ENCODE measurements at places on chromosomes 4 and X. TPM values are rescaled to one million over a fixed set of nuclear protein-coding genes. Genes with fewer than 3 reads are reported as not detected.

DNA sequence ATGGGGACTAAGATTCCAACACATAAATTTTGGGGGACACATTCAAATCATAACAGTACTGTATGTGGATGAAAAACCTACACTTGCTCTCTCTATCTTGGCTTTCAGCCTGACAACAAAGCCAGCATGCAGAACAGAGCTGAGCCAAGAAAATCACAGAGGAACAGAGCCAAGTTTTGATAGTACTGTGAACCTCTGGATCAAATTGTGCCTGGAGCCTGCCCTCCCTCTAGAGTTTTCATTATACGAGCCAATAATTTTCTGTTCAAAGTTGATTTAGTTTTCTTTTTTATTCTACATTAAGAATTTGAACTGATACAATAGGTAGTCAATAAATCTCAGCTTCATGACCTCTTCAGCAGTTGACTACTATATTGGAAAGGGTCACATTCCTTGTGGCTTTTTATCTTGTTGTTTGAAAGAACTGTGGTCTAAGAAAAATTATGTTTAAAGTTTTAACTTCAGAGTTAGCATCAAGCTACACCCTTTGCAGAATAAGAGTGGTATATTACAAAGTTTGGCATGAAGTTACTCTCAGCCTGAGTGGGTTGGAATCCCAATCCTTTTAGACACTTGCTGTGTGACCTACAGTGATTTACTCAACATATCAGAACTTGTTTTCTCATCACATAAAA is 31.1 kb downstream of the GRID2 start:
- no peak for DNase-seq

- no peak for DNase-seq
Measured at GRCh38 chrX:16205840-16206239, 38.6 kb downstream of the MAGEB17 start.

GRCh38 chr4:166432842-166433241 is 559.8 kb downstream of the TLL1 start:
- no peak for DNase-seq

DNA sequence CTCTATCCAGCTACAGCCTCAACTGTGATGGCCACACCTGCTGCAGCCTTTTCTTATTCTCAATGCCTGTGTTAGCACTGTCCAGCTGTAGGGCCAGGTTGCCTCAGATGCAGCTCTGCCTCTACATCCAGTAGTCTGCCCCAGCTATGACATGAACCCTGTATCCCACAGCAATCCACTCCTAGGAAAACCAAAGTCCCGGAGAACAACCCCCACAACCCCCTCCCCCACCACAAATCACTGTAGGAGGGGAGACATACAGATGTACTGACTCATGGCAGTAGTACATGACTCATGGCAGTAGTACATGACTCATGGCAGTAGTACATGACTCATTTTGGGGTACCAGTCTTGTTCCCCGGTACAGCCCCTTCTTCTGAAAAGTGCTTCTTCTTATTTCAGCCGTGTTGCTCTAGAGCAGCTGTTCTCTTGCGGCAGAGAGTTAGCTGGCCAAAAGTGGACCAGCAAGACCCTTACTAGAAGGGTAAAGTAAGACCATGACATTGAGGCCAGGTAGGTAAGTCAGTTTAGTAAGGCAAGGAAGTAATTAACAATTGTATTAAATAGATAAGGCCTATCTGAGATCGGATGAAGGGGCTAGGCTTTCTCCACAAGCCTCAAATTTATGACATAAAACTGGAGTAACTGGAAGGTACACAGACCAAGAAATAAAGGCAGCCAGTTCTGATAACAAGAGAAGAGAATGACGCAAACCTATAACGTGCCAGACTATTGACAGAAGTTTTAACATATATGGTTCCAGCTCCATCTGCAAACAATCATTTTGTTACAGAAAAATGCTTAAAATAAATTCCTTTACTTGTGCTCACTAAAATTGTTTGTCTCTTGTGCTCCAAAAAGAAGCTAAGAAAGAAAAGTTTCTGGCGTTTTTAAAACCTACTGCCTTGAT is 221.4 kb downstream of the TACR3 start:
- DNase-seq: no peak

DNA sequence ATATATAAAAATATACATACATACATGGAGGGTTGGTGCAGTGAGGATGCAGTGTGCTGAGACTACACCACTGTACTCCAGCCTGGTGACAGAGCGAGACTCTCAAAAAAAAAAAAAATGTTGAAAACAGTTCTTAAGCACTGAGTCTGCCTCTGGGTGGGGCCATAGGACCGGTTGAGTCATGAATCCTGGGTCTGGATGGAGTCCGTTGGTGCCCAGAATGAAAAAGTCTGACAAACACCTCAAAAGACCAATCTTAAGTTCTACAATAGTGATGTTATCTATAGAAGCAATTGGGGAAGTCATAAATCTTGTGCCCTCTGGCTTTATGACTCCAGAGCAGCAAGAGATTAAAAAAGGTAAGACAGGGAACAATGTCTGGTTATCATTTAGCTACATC is 70.4 kb downstream of the FGFBP1 start:
- DNase-seq: no peak

DNA sequence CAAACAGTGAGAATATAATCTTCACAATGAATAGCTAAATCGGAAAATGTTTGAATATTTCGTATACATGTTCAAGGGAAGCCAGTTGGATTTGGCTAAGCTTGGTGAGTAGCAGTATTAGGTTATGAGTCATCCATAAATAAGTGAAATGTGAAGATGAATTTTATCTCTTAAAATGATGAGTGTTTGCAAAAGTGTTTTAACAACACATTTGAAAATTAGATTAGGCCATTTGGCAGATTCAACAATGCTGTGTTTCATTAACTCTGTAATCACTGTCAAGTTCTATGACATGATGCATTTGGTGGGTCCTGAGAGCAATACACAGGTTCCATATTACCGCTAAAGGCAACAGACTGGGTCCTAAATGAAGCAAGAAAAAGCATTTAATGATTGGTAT is 301.9 kb upstream of the PRPS2 start:
- DNase-seq: no peak

DNA sequence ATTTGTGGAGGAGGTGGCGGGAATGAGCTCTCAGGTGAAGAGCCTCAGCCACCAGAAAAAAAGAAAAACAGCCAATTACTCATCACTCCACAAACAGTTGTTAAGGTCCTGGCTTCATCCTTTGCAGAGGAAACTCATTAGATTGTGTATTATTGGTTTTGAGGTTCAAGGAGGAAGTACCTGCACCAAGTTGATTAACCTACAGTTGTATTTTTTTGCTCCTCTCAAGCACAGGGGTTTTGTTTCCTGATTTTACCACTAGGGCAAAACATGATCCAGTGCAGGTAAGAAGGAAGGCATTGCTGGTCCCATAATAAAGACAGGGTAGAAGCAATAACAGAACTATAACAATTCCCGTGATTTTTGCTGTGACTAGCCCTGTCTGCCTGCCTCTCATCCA is 84.0 kb upstream of the QRFPR start:
- no peak for DNase-seq

DNA sequence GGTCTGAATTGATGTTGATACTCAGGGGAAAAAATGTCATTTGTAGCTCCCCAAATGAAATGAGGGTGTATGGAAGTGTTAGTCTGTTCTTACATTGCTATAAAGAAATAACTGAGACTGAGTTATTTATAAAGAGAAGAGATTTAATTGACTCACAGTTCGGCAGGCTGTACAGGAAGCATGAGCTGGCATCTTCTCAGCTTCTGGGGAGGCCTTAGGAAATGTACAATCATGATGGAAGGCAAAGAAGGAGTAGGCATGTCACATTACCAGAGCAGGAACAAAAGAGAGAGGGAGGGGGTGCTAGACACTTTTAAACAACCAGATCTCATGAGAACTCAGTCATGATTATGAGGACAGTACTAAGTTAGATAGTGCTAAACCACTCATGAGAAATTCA is 1199.9 kb upstream of the DIAPH2 start:
- DNase-seq: no peak

GRCh38 chrX:118074196-118074595 is 42.4 kb downstream of the KLHL13 start:
- no peak for DNase-seq

DNA sequence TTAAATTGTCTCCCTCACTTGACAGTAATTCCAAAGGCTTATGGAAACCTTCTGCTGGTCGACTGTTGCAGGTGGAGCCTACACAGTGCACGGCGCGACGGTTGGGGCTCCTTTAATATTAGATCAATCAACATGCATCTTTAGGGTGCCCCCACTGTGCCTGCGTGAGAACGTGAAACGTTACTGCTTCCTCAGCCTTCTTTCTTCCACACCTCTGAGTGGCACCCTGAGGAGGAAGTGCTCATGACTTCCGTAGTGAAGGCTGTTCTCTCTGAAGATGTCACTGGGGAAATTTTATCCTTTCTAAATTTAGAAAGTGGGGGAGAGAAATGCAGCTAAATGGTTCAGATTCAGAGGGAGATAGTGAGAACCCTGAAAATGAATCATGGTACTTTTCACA is 184.0 kb upstream of the ZFP42 start:
- no peak for DNase-seq

GRCh38 chr4:100098681-100099080 is 91.6 kb downstream of the DDIT4L start:
- no peak for DNase-seq

The TMPRSS11A gene
- not detected for total RNA-seq

The SATL1 gene
- total RNA-seq: not detected

The GDPD2 gene
- not detected for total RNA-seq

The CLDN34 gene
- total RNA-seq: 2.2 TPM
